Upper lobe of left lung (tissue), 6 donors: ENCODE measurements at places on chromosomes 1 and 21.
A peak's percentile ranks its signal among the peaks of the same experiment; 100 is the strongest.

DNA sequence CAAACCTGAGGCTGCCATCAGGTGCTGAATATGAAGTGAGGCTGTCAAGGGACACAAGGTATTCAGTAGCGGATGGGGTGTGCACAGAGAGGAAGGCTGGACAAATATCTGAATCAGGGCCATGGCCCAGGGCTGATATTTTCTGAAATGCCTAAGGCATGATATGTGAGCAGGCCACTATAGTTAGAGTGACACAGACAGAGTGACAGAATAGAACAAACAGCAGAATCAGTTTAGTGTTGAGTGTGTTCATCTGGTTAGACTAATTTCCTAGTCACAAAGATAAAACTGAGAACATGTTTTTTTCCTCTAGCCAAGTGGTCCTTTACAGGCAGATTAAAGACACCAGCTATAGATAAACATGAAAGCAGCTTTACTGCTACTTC lies 3.9 kb downstream of the OVAAL start:
- DNase-seq, result no peak

- DNase-seq, result peak; percentile 87
Measured at GRCh38 chr1:22414244-22414751, 37.4 kb upstream of the ZBTB40 start.

GRCh38 chr1:45403298-45403697 lies 63.1 kb upstream of the MUTYH start:
- DNase-seq, result no peak

DNA sequence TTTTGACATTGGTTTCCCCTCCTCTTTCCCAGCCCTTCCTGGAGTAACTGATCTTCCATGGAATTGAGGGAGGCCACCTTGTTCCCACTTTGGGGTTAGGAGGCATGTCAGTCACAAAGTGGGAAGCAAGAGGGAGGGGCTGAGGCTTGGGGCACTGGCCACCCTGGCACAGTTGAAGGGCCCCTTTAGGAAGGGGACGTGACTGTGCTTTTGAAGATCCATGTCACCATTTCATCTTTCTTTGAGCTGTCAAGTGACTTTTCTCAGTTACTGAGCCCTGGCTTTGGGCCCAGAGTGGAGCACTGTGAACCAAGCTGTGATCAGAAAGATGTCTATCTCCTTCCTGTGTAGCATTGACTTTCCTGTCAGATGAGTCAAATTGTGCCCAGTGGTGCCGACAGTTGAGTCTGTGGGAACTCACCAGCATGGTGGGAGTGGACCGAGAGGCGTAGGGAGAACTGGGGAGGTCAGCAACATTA lies 38.5 kb upstream of the TDRD10 start:
- no peak for DNase-seq

GRCh38 chr1:104259481-104259880 lies 509.8 kb downstream of the AMY1C start:
- DNase-seq, result no peak

DNA sequence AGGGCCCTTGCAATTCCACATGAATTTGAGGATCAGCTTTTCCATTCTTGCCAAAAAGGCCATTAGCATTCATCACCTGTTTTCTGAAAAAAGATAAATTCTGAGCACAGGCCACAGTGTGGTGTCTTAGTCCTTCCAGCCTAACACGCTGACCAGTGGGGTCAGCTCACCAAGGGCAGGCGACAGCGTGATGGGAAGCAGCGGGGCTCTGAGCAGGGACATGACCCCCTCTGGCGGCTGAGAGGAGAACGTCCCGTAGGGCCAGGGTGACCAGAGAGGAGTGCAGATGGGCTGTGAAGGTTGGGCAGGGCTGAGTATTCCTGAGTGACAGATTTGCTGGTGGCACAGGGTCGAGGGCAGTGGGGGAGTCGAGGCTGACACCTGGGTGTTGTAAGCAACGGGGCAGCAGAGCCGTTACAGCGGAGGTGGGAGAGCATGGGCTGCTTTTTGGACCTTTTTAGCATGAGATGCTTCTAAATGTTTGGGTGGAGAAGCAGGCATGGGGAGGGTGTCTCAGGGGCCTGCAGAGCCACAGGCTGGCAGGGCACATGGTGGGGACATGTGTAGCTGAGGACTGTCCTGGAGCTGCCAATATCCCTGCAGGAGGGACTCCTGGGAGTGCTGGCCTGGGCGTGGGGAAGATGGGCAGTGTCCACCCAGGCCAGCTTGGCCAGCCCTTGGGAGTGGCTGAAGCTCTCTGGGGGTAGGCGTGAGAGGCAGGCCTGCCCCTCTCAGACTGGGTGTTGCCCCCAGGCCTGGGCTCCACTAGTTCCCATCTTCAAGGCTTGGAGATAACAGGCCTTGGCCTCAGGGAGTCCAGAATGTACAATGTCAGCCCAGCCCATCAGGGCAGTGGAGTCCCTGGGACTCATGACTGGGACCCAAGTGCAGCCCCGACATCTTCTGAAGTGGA lies 8.6 kb upstream of the CALML6 start:
- DNase-seq, result peak; percentile 90

- DNase-seq, result no peak
Measured at GRCh38 chr1:13794231-13795187, 94.5 kb downstream of the PRDM2 start.

DNA sequence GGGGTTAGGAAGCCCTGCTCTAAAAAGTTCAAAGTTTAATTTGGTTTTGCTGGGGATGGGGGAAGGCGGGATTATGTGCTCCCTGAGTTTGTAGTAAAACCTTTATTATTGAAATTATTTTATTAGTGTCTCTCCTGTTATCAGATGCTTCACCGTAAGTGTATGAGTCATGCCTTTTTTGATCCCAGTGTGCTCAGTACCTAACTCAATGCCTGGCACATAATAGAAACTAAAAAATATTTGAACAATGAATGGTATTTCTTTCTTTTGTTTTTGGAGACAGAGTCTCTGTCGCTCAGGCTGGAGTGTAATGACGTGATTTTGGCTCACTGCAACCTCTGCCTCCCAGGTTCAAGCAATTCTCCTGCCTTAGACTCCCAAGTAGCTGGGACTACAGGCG lies 6.4 kb downstream of the SNRPE start:
- DNase-seq, result no peak
